Activated CD8-positive, alpha-beta memory T cell treated with anti-CD3 and anti-CD28 coated beads for 1 hour (primary cell): ENCODE measurements at places on chromosomes 6 and 20.

- DNase-seq = no peak
Observed at GRCh38 chr6:89134723-89135122, 11.1 kb upstream of the PM20D2 start.

GRCh38 chr6:38625217-38625616 lies 14.5 kb downstream of the BTBD9 start:
- no peak for DNase-seq

DNA sequence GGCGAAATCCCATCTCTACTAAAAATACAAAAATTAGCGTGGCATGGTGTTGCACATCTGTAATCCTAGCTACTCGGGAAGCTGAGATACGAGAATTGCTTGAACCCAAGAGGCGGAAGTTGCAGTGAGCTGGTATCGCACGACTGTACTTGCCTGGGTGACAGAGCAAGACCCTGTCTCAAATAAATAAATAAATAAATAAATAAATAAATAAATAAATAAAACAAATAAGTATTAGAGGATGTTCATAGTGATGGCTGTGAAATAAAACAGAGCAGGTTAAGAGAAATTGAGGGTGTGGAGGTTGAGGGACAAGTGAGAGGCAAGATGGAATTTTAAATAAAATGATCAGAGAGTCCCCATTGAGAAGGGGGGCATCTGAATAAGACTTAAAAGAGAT lies 124.7 kb upstream of the DST start:
- no peak for DNase-seq

GRCh38 chr6:115766745-115767462 lies 293.8 kb downstream of the FRK start:
- no peak for DNase-seq

DNA sequence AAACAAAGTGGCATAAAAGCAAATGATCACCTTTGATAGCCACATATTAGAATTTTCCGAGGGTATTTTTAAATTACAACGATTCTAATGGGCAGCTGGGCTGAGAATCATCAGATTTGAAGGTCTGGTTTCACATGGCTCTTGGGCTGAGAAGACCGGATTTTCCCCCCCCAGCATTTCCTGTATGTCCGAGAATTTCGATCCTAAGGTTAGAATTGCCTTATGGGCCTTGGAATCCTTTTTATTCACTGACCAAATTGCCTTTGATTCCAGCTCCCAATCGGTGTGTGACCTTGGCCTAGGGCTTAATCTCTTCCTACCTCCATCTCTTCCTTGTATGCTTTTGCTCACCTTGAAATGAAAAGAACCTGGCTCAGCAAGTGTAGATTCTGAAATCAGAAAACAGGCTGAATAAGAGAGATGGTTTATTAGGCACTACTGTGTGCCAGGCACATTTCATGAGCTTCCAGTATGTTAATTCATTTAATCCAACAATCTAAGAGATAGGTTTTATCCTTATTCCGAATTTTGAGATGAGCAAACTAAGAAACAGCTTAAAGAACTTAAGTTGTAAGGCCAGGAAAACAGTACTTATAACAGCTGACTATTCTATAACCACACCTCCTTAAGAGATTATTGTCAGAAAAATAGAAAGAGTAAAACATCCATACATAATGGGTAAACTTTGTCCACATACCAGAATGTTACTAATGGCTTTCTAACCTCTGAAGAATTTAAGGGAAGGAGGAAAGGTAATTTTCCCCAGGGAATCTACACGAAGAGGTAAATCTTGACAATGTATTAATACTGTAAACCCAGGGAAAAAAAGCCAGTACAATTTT lies 39.4 kb downstream of the HFE start:
- DNase-seq = no peak

DNA sequence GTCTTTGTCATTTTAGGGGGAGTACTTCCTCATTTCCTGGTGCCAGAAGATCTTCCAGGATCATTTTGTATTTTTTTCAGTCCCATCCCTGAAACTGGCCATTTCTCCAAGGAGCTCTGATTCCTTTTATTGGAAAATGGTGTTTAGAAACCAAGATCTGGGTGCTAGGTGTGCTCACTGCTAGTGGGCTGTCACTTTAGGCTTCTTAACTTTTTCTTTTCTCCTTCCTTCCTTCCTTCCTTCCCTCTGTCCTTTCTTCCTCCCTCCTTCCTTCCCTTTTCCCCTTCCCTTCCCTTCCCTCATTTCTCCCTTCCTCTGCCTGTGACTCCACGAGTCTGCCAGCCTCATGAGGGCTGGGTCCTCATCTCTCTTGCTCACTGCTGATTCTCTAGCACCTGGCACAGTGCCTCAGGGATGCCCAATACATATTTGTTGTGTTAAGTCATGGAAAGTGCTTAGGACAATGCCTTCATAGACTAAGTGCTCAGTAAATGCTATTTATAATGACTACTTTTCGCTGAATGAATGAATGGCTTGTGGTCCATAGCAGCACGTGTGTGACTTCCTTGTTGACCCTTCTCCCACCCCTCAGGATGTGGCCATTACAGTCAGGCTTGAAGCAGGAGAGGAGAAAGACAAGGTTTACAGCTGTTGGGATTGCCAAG lies 36.9 kb downstream of the APCDD1L start:
- no peak for DNase-seq
